Activated naive CD4-positive, alpha-beta T cell treated with Interleukin-2 at 50 U/mL for 16 hours (primary cell): ENCODE measurements at places on chromosomes 2 and 18.
A peak's percentile ranks its signal among the peaks of the same experiment; 100 is the strongest.

DNA sequence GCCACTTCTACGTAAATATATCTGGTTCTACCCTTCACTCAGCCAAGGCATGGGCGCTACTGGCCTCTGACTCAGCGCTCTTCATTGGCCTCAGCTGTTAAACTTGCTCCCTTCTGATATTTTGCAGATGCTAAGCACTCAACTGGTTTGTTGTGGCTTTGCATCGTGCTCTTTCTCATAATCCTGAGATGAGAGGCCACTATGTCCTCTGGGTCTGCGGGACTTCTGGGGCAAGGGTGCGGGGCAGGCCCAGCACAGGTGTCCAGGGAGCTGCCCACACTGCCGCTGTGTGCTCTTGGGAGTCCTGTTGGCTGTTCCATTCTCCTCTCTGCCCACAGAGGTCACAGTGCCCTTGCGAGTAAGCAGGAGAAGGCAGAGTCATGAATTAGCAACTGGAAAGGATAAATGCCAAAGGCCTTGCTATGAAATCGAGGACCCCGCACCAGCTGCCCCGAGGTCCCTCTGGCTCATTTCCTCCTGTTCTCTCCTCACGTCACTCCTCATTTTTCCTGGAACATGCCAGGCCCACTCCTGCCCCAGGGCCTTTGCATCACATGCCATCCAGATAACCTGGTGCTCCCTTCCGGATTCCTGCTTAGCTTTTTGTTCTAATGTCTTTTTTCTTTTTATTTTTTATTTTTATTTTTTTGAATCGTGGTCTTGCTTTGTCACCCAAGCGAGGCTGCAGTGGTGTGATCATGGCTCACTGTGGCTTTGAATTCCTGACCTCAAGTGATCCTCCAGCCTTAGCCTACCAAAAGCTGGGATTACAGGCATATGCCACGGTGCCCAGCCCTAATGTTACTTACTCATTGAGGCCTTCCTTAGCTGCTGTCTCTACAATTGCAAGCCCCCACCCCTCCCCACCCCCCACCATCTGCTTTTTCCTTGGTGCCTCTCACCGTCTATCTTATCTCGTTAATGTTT is 34.9 kb upstream of the MAT2A start:
- DNase-seq = no peak

GRCh38 chr2:99960790-99961189 is 181.6 kb downstream of the AFF3 start:
- no peak for DNase-seq

GRCh38 chr2:118841828-118842461 is 5.5 kb downstream of the EN1 start:
- no peak for DNase-seq

DNA sequence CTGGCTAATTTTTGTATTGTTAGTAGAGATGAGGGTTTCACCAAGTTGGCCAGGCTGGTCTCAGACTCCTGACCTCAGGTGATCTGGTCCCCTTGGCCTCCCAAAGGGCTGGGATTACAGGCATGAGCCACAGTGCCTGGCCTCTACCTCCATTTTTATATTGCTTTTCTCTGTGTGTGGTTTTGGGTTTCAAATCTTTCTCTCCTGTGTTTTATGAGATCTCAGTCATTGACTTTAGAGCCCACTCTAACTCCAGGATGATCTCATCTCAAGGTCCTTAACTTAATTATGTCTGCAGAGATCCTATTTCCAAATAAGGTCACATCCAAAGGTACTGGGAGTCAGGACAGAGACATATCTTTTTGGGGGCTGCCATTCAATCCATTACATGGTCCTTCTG is 24.7 kb downstream of the ARL4C start:
- DNase-seq = no peak

DNA sequence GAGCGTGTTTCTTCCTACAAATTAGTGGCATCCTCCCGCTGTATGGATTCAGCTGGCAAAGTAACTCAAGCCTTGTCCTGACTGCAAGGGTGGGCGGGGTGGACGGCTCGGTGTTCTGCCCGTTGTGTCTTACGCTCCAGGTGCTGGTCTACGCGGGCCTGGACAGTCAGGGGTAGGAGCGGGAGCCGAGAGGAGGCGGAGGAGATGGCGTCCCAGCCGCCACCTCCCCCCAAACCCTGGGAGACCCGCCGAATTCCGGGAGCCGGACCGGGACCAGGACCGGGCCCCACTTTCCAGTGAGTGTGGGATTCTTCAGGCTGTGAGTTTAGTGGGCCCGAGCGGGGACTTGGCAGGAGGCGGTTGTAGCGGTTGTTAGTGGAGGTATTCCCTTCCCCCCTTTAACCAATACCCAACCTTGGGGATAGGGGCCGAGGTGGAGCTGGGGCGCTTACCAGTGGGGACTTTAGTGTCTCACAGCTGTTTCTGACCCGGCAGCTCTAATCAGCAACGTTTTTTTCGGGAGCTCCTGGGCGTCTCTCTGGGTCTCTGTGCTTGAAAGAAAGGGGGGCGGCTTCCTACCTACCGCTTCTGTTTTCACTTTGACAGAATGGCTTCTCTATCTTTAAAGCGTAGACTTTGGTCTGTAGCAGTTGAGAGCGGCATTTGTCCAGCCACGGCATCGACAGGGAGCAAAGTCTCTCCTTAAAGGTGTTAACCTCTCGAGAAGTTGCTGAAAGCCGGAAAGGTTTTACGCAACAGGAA is at the start of the genes PEX13 and PUS10:
Gene PEX13, plus strand, starts transcription at position 165 of the 762 bp plus-strand sequence. Its CDS starts 40 bp downstream, at position 205.
Gene PUS10, minus strand, starts transcription at position 700 of the 762 bp plus-strand sequence. CDS start 6,365 bp downstream, outside the sequence.
- peak; percentile 74 for DNase-seq

DNA sequence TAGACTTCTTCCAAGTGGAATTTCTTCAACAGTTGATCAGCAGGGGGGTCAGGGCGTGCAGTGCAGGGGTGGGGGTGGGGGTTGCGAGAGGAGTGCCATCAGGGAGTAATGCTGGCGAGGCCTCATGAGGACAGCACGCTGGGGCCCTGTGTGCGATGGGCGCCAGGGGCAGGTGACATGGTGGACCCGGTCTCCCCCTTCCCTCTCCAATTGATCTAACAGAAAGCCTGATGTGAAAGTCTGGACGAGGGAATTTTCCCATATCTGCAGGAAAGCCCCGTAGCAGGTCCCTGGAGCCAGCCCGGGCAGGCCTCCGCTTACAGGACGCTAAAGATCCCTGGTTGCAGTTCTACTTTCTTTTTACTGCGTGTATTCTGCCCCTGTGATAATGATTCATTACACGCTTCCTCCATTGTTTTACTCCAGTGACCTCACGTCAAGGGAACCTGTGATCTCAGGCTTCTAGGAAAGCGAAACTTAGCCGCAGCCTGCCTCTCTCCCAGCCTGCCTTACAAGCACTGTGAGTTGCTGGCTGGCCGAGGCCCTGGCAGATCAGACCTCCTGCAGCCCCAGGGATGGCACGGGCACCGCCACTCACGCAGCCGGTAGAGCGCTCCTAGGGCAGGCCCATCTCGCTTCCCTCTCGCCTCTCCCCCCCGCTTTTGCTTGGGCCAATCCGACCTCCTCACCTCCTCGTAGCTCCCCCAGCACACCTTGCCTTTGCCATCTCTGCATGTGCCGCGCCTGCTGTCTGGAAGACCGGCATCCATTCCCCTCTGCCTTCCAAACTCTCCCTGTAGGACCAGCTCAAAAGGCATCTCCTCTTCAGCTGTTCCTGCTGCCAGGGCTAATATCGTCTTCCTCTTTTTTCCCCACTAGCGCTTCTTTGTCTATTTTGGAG is 19.2 kb downstream of the NEURL3 start:
- DNase-seq = peak; percentile 85

DNA sequence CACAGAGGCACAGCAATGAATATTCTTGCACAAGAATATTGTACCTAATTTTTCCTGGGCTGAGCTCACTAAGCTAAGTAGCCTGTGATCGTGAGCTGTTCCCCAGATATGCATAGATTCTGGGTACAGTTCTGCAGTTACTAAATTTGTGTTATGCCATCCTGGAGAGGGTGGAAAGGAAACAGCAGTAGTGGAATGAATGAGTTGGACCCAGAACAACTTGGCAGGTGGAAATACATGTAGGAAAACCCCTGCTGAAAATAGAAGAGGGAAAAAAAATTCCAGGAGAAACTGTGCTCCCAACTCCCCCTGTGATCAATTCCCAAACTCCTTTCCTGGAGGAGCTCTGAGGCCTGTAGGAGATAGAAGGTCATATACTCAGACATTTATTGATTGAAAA is 181.5 kb upstream of the MGAT5 start:
- no peak for DNase-seq

DNA sequence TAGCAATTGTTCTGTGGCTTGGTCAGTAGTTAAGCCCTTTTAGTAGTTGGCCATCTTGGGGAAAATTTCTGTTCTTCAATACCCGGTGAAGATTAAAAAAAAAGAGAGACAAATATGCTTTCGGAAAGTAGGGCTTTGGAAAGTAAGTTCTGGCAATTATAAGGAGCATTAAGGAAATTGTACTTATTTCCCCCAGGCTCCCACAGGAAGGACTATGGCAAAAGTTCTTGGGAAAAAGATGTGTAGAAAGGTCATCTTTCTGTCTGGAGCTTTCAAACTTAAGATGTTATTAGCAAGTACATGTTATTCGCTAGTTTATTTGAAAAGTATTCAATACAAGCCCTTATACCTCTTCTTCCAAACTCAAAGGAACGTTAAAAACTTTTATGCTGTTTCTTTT is 144.5 kb downstream of the MTX2 start:
- no peak for DNase-seq

DNA sequence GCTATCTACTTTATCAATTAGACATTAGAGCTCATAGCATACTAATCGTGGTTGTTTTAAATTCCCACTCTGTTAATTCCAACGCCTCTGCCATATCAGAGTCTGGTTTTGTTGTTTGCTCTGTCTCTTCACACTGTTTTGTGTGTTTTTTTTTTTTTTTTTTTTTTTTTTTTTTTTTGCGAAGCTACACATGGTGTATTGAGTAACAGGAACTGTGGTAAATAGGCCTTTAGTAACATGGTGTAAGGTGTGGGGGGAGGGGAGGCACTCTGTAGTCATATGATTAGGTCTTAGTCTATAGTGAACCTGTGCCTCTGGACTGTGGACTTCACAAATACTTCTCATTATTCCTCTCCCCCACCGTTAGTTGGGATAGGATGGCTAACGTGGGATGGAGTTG is 370.7 kb upstream of the RAB12 start:
- no peak for DNase-seq

DNA sequence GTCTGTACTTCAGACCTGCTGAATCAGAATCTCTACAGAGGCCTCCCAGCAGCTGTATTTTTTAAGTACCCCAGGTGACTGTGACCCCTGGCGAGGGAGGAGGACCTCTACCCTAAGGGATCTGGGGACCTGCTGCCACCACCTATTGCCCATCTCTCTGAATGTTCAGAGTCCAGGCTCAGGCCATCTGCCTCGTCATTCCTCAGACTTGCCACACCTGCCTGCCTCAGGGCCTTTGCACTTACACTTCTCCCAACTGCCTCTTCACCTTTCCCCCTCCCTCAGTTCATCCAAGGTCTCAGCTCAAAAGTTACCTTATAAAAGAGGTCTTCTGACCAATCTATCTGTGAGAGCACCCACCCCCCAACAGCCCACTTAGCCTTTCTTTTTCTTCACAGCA is 21.5 kb downstream of the UXS1 start:
- DNase-seq = no peak

- DNase-seq = no peak
These were observed 21.5 kb downstream of the GKN2 start for GRCh38 chr2:68931149-68931711.

GRCh38 chr2:12083081-12083581 is 336.7 kb downstream of the LPIN1 start:
- no peak for DNase-seq

DNA sequence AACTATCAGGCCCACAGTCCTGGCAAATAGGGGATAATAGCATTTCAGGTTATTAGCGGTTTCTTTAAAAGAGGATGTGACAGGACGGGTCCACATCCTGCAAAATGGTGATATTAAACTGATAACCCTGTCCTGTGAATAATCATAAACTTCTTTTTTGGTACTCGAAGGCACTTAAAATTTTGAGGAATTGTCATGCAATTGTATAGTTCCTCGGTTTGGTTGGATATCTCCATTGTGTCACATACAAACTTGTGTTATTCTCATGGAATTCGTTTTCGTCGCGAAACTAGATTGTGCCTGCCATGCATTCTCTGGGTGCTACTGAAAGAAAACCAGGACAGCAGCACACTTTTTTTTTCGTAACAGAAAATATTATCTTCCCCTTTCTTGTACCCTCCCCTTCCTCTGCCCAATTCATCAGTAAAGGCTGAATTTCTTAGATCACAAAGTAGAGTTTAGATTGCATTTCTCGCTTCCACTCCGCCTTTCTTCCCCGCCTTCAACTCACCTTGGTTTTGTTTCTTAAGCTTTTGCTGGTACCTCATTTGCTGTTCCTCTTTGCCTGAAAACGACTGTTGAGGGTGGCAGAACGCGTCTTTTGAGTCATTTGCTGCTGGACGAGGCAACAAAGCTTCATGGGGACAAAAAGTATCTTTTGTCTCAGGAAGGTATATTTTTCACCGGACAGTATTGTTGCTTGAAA is 1.3 kb downstream of the CERS6 start:
- DNase-seq = no peak

GRCh38 chr2:158837645-158838044 is 42.5 kb downstream of the DAPL1 start:
- no peak for DNase-seq

- no peak for DNase-seq
These were observed 5.4 kb upstream of the GAREM1 start for GRCh38 chr18:32476106-32476505.

DNA sequence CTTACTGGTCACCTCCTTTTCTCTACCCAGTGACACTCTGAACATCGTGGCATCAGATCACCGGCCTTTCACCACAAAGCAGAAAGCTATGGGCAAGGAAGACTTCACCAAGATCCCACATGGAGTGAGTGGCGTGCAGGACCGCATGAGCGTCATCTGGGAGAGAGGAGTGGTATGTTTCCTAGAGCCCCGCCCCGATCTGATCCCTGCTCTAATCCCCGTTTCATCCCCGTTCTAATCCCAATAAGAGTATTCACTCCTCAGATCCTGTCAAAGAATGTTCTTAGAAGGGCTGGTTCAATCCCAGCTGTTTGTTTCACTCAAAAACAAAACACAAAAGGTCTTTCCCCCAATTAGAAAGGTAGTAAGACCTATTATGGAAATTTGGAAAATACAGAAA is 30.4 kb upstream of the MAPRE3 start:
- DNase-seq = no peak

- no peak for DNase-seq
These were observed 281.1 kb upstream of the SLC14A2 start for GRCh38 chr18:45334191-45334590.

GRCh38 chr2:171723716-171724683 is 36.7 kb downstream of the DYNC1I2 start:
- DNase-seq = no peak
